ENCODE measurements at places on chromosomes 12 and 14. TPM values are rescaled to one million over a fixed set of nuclear protein-coding genes. Genes with fewer than 3 reads are reported as not detected.
A peak's percentile ranks its signal among the peaks of the same experiment; 100 is the strongest.

RCOR1 gene
- 32.8 TPM for total RNA-seq

AGAP2 gene
- total RNA-seq, result 1.4 TPM

CLBA1 gene
- total RNA-seq, result 4.7 TPM

CHMP4A gene
- total RNA-seq, result 22.5 TPM

IGF1 gene
- 71.1 TPM for total RNA-seq

CKAP4 gene
- total RNA-seq, result 93.3 TPM

ATG14 gene
- 24.7 TPM for total RNA-seq

NID2 gene
- total RNA-seq, result 102 TPM

ASPG gene
- total RNA-seq, result 2.2 TPM

TSHR gene
- 1.1 TPM for total RNA-seq

TMEM63C gene
- 0.85 TPM for total RNA-seq

DNA sequence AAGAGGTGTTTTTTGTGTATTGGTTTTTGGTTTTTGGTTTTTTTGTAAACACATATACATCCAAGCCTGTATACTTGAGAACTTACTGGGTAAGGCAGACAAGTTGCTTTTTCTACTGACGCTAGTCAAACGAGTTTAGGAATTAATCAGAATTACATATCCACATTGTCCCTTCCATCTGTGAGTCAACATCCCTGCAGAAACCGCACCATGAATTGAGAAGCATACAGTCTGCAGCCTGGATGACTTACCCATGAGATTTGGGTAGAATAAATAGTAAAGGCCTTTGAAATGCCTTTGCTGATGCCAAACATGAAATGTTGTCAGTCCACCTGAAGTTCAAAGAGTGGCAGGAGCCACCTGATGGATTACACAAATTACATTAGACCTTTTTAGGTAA, 21.4 kb upstream of the C12orf42 start:
- no peak for DNase-seq

DNA sequence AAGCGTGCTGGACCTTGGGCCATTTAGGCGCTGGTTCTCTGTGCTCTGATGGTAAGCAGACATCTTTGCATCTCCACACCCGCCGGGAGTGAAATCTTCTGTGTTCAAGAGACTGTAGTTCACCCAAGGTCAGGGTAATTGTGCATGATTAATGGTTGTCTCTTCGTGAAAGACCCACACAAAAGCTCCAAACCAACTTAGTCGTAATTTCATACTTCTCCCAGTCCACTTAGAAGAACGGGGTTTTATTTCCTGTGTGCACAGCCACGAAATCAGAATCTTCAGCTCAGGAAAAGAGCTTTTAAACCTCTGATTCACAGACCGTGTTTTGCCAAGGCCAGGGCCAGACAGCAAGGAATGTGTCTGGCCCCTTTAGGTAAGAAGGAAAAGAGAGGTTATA, 640.9 kb downstream of the MED13L start:
- no peak for DNase-seq

DNA sequence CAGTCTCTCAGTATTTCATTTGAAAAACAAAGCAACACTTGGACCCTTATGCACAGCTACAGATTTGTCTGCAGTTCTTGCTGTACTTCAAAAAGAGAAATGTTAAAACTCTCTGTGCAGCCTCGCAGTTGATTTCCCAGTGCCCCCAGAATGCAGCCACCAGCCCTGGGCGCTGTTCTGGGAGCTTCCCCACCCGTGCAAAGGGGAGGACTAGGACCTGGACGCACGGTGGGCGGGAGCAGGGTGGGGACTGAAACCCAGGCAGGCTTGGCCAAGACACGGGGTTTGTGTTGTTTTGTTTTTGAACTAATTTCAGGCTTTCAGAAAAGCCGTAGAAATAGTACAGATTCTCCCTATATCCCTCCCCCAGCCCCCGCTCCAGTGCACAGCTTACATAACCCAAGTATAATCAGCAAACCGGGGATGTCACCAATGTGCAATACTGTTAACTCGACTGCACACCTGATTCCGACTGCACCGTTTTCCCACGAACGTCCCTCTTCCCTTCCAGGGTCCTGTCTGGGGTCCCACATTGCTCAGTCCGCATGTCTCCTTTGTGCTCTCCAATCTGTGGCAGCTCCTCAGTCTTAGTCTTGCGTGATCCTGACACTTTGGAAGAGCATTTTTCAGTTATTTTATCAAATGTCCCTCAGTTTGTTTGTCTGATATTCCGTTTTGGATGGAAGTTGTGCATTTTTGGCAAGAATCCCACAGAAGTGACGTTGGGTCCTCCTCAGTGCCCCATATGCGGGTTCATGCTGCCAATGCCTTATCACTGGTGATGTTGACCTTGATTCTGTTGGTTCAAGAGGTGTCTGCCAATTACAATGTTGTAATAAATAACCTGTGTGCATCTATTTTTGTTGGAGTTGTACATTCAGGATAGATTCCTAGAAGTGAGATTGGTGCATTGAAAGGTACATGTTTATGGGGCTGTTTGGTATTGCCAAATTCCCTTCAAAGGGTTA, 95.9 kb downstream of the SETD3 start:
- no peak for DNase-seq

- DNase-seq, result no peak
Measured at GRCh38 chr12:123049398-123050240, 69.1 kb downstream of the ARL6IP4 start.

GRCh38 chr14:22668417-22668816, 24.3 kb upstream of the OR6J1 start:
- DNase-seq, result no peak

GRCh38 chr14:61720294-61720661, 25.0 kb downstream of the HIF1A start:
- DNase-seq, result no peak

GRCh38 chr12:38258411-38258810, 58.2 kb upstream of the ALG10B start:
- no peak for DNase-seq

GRCh38 chr12:43294916-43295315, 257.1 kb downstream of the ADAMTS20 start:
- DNase-seq, result no peak

- DNase-seq, result no peak
Measured at GRCh38 chr12:6083601-6084000, 40.9 kb downstream of the VWF start.

GRCh38 chr12:129538137-129538536, 365.7 kb downstream of the TMEM132D start:
- DNase-seq, result no peak

DNA sequence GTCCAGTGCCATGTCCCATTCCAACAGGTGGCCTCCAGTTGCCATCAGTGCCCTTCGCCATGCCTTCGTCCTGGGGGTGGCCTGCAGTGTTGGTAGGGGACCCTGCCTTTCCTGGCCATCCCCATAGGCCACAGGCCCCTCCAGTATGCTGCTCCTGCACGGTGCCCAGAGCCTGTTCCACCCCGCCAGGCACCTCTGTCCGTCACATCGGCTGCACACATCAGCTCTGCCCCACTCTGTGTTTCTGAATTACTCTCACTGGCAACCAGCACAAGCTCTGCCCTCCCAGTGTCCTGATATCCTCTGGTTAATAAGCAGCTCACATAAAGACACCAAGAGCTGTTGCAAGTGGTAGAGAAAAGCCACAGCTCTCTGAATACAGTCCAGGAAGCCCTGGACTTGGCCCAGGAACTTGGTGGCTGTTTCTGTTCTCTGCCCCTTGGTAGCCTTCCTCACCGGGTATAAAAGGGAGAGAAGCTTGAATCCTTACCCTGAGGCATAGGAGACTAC, 31.3 kb upstream of the ATP2A2 start:
- no peak for DNase-seq

DNA sequence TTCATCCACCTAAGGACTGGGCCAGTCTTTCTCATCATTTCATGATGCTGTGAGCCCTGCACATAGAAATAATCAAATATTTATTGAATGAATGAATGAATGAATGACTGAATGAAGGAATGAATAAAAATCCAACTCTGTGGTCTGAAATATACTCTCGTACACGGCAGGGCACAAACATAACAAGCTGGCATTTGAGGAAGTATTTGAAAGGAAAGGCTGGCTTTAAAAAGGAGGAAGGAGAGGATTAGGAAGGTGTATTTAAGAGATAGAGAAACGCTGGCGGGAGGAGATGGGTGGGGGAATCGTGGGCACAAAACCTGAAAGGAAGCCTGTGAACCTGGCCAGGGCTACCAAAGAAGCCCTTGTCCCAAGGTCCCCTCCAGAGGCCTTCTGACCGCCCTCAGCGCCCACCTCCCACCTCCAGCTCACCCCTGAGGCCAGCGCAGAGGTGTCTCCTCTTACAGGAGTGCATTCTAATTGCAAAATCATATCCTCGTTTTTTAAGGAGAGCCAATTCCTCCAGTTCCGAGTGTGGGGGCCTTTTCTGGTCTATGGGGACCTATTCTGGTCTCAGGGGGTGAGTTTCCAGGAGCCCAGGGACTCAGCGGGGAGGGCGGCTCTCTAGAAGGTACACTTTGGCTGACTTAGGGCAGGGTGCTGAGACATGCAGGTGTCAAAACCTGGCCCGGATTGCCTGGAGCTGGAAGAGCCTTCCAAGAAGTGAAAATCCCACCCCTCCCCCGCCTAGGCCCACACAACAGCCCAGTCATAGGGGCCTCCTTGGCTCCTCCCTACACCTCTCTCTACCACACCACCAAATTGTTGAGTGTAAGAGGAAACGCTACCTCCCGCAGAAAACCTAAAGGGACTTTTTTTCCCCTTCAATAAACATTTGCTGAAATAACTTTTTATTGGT, 8.7 kb upstream of the JDP2 start:
- no peak for DNase-seq

DNA sequence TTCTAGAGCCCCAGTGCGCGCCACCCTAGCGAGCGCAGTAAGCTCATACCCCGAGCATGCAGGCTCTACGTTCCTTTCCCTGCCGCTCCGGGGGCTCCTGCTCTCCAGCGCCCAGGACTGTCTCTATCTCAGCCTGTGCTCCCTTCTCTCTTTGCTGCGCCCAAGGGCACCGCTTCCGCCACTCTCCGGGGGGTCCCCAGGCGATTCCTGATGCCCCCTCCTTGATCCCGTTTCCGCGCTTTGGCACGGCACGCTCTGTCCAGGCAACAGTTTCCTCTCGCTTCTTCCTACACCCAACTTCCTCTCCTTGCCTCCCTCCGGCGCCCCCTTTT, 791 bp downstream of the TMEM233 start:
- no peak for DNase-seq

- no peak for DNase-seq
Measured at GRCh38 chr12:75831402-75831801, 200.2 kb downstream of the PHLDA1 start.

DNA sequence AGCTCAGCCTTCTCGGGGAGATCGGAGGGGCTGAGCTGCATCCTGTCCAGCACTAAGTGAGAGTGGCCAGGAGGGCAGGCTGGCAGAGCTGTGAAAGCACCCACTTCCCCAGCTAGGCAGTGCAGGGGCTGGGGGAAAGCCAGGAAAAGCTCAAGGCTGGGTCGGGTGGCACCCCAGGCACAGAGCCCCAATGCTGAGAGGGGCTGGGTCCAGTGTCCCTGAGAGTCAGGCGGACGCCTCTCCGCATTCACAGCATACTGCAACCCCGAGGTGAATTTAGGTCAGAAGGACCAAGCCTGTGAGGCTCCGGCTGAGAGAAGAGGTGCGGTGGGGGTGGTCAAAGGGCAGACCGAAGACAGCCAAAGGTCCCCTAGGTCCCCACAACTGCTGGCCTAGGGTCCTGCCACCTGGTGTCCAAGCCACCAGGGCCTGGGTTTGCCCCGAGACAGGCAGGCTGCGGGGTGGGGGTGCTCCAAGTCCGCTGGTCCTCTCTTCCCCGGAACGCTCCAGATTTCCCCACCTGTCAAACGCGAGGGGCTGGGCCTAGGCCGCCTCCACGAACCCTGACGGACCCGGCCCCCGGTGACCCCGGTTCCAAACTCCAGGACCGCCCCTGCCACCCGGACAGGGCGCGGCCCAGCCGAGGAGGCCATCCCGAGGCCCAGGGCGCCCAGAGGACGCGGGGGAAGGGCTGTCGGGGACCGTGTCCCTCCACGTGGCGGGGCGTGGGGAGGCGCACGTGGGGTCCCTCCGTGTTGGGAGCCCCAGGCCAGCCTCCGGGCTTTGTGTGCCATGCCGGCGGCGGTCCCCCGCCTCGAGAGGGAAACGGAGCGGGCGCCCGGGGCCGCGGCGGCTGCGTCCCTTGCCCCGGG, 527 bp downstream of the CAMKK2 start:
- no peak for DNase-seq

GRCh38 chr12:122350141-122350848, 72.2 kb downstream of the CLIP1 start:
- DNase-seq, result peak; percentile 14

- DNase-seq, result no peak
Measured at GRCh38 chr14:68127166-68127565, 307.6 kb downstream of the RAD51B start.

GRCh38 chr12:69313209-69313608, 35.0 kb upstream of the LYZ start:
- DNase-seq, result no peak

DNA sequence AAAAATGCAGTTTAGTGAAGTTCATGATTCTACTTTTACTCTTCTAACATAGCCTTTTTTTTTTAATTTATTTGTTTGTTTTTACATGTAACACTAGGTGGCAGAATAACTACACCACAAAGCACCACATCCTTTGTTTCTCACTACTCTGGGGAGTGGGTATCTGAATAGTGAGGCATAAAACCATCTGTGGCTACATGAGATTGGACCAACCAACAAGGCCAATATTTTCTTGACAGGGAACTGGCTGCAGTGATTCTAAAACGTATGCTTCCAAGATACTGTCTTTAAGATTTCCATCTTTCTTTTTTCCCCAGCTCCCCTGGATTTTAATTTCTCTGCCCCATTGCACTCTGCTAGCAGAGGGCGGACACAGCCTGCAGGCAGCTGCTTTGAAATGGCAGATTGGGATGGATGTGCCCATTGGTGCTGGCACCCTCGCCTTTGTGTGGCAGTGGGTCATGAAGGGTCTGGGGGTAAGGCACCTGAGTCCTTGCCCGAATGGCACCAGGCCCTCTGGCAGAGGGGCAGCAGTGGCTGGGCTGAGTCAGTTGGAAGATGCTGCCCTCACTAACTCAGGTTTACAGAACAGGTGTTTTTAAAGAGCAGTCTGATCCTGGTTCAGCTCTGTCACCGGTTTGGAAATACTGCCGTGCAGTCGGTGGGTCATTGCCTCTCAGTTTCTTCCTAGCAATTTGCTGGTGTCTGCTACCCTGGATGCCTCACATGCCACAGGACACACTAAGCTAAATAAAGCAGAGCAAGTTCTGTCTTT, 429.1 kb downstream of the RAD51B start:
- no peak for DNase-seq

DNA sequence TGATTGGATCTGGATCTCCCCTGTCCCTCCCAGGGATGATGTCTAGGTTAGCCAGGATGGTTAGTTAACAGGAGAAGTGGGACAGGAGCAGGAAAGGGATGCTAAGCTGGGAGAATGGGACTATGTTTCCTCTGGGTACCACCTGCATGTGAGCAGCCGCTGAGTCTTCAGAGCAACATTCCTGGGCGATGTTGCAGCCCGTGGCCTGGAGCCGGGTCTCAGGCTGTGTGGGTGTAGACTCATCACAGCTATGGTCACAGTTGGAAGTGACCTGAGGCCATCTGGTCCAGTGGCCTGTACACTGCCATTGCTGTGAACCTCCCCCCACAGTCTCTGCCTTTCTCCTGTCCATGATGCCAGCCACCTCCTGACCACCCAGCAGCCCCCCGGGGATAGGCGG, 422.6 kb downstream of the DPF3 start:
- DNase-seq, result no peak
